ENCODE measurements at places on chromosomes 11 and 22. TPM values are rescaled to one million over a fixed set of nuclear protein-coding genes. Genes with fewer than 3 reads are reported as not detected.

C11orf86 gene
- total RNA-seq: not detected

- no peaks in the 10 kb centered on the region for H3K36me3 ChIP-seq
- no peaks in the 10 kb centered on the region for H3K27me3 ChIP-seq
- no peaks in the 10 kb centered on the region for H3K4me1 ChIP-seq
- no peak for DNase-seq
- H3K4me3 ChIP-seq: no peak overlapping the region
These were observed 31.0 kb downstream of the DDIAS start for GRCh38 chr11:82932564-82932963.

- no peak overlapping the region for H3K4me3 ChIP-seq
- no peaks in the 10 kb centered on the region for H3K36me3 ChIP-seq
- H3K27me3 ChIP-seq: no peaks in the 10 kb centered on the region
- DNase-seq: no peak
These were observed 73.0 kb downstream of the CYB5R2 start for GRCh38 chr11:7600205-7600775.

DNA sequence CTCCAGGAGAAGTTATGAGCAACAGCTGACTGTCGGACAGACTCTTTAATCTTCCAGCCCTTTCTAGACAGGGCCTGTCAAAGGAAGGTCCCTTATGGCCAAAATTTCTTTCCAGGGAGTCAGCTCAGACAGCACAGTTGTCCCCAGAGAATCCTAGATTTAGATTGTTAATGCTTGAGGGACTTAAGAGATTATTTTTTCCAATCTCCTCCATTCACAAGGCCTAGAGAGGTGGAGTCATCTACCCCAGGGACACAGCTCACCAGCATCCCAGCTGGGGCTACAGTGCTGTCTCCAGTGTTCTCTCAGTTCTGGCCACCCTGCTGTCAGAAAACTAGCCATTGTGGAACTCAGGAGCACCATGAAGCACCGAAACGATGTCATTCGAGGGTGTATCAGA, 7.8 kb downstream of the DSCAML1 start:
- no peak overlapping the region for H3K4me3 ChIP-seq
- H3K36me3 ChIP-seq: no peaks in the 10 kb centered on the region
- peaks cover 26% of the 10 kb centered on the region for H3K4me1 ChIP-seq
- H3K27me3 ChIP-seq: peaks cover 15% of the 10 kb centered on the region
- H3K27ac ChIP-seq: no peak overlapping the region
- DNase-seq: no peak

DNA sequence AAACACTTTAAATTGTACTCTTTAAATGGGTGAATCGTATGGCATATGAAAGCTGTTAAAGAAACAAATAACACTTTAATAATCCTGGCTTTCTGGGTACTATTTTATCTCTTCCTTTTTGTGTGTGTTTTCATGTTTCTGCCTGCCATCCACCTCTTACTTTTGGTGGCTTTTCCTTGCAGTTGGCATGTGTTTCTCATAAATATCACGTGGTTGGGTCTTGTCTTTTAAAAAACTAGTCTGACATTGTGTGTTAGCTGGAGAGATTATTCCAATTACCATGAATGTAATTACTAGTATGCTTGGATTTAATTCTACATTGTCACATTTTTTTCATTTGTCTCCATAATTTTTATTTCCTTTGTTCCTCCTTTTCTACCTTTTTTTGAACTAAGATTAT, 262.9 kb upstream of the B3GAT1 start:
- no peak overlapping the region for H3K4me3 ChIP-seq
- peaks cover 2% of the 10 kb centered on the region for H3K27me3 ChIP-seq
- DNase-seq: no peak
- H3K4me1 ChIP-seq: peaks cover 4% of the 10 kb centered on the region
- peaks cover 5% of the 10 kb centered on the region for H3K36me3 ChIP-seq
- H3K27ac ChIP-seq: no peak overlapping the region

DNA sequence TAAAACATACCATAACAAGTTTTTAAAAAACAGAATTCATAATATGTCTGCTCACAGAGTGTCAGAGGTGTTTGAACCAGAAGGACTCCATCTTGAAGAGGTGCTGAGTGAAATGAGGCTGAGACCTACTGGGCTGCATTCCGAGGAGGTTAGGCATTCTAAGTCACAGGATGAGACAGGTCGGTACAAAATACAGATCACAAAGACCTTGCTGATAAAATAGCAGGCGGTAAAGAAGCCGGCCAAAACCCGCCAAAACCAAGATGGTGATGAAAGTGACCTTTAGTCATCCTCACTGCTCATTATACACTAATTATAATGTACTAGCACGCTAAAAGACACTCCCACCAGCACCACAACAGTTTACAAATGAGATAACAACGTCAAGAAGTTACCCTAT, 116.4 kb downstream of the ARHGAP32 start:
- no peak overlapping the region for H3K27ac ChIP-seq
- no peaks in the 10 kb centered on the region for H3K27me3 ChIP-seq
- H3K4me3 ChIP-seq: no peak overlapping the region
- H3K4me1 ChIP-seq: no peaks in the 10 kb centered on the region
- peaks cover 9% of the 10 kb centered on the region for H3K36me3 ChIP-seq

DNA sequence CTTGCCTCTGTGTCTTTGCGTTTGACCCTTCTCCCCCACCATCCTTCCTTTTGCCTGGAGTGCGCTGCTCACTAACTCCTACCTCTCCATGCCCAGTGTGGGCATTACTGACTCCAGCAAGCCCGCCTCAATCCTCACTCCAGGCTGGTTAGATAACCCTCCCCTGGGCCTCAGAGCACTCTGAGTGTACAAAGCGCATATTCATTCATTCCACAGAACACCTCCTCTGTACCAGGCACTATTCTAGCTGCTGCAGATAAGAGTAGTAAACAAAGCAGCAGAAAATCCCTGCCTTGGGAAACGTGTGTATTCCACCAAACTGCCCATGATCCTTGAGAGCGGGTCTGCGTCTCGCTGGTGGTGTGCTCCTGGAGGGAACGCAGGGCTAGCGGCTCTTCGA, 3.2 kb downstream of the SLC22A8 start:
- H3K27ac ChIP-seq: no peak overlapping the region
- H3K4me1 ChIP-seq: no peaks in the 10 kb centered on the region
- peaks cover 6% of the 10 kb centered on the region for H3K27me3 ChIP-seq
- no peaks in the 10 kb centered on the region for H3K36me3 ChIP-seq
- no peak for DNase-seq
- no peak overlapping the region for H3K4me3 ChIP-seq

GRCh38 chr11:131154351-131154750, 216.1 kb upstream of the NTM start:
- H3K27ac ChIP-seq: no peak overlapping the region
- no peak overlapping the region for H3K4me3 ChIP-seq
- no peaks in the 10 kb centered on the region for H3K27me3 ChIP-seq
- no peaks in the 10 kb centered on the region for H3K4me1 ChIP-seq

GRCh38 chr22:36929621-36930020, 16.2 kb downstream of the CSF2RB start:
- H3K36me3 ChIP-seq: no peaks in the 10 kb centered on the region
- no peak for DNase-seq
- peaks cover 8% of the 10 kb centered on the region for H3K4me1 ChIP-seq
- H3K27me3 ChIP-seq: peaks cover 8% of the 10 kb centered on the region
- H3K4me3 ChIP-seq: no peak overlapping the region

MRGPRX4 gene
- total RNA-seq: not detected

DNA sequence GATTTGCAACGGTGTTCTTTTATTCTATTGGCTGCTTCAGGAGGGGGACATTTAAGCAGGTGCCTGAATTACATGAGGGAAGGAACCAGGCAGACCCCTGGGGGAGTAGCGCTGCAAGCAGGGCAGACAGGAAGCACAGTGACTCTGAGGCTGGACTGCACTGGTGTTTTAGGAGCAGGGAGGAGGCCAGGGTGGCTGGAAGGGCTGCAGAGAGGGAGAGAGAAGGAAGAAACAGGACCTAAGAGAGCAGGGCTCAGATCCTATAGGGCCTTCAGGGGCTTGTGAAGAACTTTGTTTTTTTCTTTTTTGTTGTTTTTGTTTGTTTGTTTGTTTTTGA, 62.5 kb upstream of the SORL1-AS1 start:
- H3K36me3 ChIP-seq: no peaks in the 10 kb centered on the region
- H3K4me3 ChIP-seq: no peak overlapping the region
- no peak overlapping the region for H3K27ac ChIP-seq

Measured in glutamatergic neuron (in vitro differentiated cells).